ENCODE measurements at places on chromosomes 11 and 22. TPM values are rescaled to one million over a fixed set of nuclear protein-coding genes. Genes with fewer than 3 reads are reported as not detected.

DNA sequence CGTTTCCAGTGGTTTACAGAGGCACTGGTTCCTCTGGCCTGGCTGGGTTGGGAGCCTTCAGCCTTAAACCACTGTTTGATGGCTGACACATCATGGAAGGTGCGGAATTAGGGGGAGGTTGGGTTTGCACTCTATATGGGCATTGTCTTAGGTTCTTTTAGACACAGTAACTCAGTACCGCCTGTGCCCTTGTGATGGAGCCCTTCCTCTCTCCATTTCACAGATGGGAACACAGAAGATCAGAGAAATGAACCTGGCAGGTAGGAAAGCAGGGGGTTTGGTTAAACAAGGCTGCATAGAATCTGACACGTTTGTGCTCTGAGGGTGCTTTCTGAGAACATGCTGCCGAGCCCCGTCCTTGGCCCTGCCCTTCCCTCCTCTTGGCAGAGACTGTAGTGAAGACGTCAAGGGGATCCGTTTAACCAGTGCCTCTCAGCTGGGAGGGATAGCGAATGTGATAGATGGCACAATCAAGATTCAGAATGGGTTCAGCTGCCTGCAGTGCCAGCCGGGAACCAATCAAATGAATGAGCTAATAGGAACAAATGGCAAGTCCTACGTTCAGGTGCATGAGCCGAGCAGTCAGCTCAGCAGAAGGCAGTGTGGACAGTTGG lies 228.6 kb downstream of the TBC1D22A start:
- peaks cover 7% of the 10 kb centered on the region for H3K36me3 ChIP-seq
- H3K4me3 ChIP-seq: no peak overlapping the region
- H3K4me1 ChIP-seq: peaks cover 15% of the 10 kb centered on the region
- H3K27me3 ChIP-seq: peaks cover 2% of the 10 kb centered on the region

DNA sequence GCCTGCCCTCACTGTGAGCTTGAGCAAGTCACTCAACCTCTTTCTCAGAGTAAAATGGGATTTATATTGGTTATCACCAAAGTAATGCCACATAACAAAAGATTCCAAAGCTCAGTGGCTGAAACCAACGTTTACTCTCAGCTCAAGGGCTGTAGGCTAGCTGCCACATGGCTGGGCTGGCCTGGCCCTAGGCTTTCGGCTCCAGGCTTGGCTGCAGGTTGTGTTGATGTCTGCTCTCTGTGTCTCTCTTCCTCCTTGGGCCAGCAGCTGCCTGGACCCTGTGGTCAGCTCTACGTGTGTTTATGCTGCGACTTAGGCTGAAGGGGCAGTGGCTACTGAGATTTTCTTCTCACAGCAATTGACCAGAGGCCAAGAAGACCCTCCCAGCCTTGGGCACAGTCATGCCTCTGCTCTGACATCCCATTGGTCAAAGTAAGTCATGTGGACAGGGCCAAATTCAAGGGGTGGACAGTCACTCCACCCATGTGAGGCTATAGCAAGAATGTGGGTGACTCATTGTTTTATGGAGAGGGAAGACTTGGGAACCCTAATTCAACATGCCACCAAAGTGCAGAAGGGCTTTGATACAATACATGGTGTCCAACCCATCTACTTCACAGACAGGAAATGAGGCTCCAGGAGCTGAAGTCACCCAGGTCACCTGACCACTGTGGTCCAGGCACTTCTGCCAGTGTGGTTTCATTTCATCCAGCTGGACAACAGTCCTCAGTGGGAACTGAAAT lies 90.6 kb downstream of the TSPAN18 start:
- H3K4me3 ChIP-seq: peak overlapping the region; percentile 85
- H3K36me3 ChIP-seq: peaks cover 58% of the 10 kb centered on the region
- peak overlapping the region; percentile 95 for H3K27ac ChIP-seq
- peaks cover 96% of the 10 kb centered on the region for H3K4me1 ChIP-seq
- H3K27me3 ChIP-seq: peaks cover 35% of the 10 kb centered on the region

- no peak overlapping the region for H3K4me3 ChIP-seq
- H3K4me1 ChIP-seq: peaks cover 34% of the 10 kb centered on the region
- no peak for DNase-seq
- H3K27ac ChIP-seq: no peak overlapping the region
Measured at GRCh38 chr11:94773842-94774241, 5.7 kb downstream of the AMOTL1 start.

The APOA5 gene
- total RNA-seq: not detected

The GAL3ST3 gene
- 0.87 TPM for total RNA-seq

Data from endothelial cell (in vitro differentiated cells).